ENCODE measurements at places on chromosomes 16 and 17. TPM values are rescaled to one million over a fixed set of nuclear protein-coding genes. Genes with fewer than 3 reads are reported as not detected.

DNA sequence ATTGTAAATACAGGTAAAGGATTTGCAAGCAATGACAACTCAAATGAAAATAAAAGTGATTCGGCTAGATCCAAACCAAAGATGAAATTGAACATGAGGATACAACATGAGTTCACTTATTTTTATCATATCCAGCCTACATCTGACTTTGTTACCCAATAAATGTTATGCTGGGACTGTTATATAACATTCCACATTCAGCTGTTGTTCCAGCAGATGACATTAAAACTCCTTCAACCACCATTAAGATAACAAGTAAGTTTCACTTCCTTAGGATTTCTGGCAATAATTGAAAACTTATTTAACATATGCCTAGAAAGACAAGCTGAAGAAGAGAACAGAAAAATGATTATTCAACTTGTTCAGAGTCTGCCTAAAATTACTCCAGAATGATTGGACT lies 729.4 kb downstream of the CDH11 start:
- no peaks in the 10 kb centered on the region for H3K4me1 ChIP-seq
- no peak overlapping the region for H3K4me3 ChIP-seq
- H3K27ac ChIP-seq, result no peak overlapping the region
- H3K27me3 ChIP-seq, result no peaks in the 10 kb centered on the region
- H3K36me3 ChIP-seq, result no peaks in the 10 kb centered on the region
- DNase-seq, result no peak

DNA sequence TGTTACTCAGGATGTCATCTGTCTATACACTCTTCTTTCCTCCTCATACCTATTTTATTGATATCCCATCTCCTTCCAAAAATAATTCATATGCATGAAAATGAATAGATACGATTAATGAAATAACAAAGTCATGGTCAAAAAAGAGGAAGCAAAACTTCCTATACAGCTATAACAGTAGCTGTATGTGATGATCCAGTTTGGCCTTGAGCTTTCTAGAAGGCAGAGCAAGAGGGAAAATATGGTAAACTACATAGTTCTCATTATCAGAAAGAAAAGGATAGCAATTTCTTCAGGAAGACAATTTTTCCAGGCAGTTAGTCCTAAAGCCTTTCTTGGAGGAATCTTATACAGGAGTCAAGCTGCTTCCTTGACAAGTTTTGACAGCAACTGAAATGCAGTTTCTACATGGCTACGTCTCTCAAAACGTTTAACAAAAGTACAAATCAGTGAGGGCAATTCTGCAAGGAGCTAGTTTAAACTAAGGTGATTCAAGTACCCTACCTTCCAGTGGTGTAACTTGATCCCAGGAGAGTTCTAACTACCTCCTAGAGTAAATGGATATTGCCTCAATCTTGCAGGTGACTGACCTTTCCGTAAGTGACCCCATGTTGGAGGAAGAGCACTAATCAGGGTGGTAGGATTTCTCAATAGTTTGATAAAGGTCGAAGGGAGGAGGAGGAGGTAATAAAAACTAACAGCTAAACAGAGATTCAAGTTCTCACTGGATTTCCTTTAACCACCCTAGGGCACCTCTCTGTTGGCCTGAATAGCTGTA lies 1.0 kb downstream of the SPAG5 start:
- H3K4me3 ChIP-seq, result peak overlapping the region; percentile 95
- peaks cover 23% of the 10 kb centered on the region for H3K36me3 ChIP-seq
- no peaks in the 10 kb centered on the region for H3K27me3 ChIP-seq

DNA sequence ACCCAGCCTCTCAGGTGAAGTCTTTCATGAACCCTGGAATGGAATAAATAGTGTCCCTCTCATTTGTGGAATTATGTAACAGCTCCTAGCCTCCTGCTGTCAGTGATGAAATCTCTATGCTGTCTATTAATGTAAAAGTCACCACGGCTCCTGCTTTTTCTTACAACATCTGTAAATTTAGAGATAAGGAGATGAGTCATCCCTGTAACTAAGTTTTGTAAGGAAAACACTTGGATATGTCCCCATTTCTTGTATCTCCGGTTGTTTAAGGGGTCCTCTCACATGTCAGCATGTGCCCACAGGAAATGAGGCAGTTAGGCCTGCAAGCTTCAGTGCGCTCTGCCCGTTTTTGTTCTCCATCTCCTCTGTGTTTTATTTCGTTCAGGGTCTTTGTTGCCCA lies 2.8 kb upstream of the NAT9 start:
- peaks cover 12% of the 10 kb centered on the region for H3K36me3 ChIP-seq
- no peaks in the 10 kb centered on the region for H3K27me3 ChIP-seq
- DNase-seq, result no peak
- peaks cover 61% of the 10 kb centered on the region for H3K4me1 ChIP-seq
- no peak overlapping the region for H3K4me3 ChIP-seq
- H3K27ac ChIP-seq, result peak overlapping the region; percentile 40

MMP2 gene
- not detected for total RNA-seq

HOXB1 gene
- total RNA-seq, result not detected
